ENCODE measurements at places on chromosomes 12 and 14. TPM values are rescaled to one million over a fixed set of nuclear protein-coding genes. Genes with fewer than 3 reads are reported as not detected.

The CCDC175 gene
- polyA plus RNA-seq = not detected

The C1S gene
- polyA plus RNA-seq = 4.4 TPM

The DNM1L gene
- 15.2 TPM for polyA plus RNA-seq

The LRP1-AS gene
- polyA plus RNA-seq = not detected
